ENCODE measurements at places on chromosomes 5 and 9. TPM values are rescaled to one million over a fixed set of nuclear protein-coding genes. Genes with fewer than 3 reads are reported as not detected.

DNA sequence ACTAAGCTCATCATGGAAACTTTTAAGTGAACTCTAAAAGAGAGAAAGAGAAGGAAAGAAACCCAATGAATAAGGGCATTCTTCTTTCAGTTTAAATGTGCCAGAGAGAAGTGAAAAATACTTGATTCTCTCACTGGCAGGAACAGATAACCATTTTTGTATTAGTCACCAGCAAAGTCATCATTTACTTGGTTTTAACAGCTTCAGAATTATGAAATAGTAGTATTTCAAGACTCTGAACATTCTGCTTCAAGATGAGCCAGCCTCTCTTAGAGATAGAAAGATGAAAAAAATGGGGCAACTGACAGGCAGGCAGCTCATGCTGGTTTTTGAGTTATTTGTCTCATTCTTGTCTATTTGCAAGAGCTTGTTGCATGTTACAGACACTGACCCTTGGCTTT lies 103.5 kb downstream of the GCNT1 start:
- DNase-seq, result no peak
- H3K4me1 ChIP-seq, result no peaks in the 10 kb centered on the region
- no peak overlapping the region for H3K27ac ChIP-seq
- H3K36me3 ChIP-seq, result no peaks in the 10 kb centered on the region

DNA sequence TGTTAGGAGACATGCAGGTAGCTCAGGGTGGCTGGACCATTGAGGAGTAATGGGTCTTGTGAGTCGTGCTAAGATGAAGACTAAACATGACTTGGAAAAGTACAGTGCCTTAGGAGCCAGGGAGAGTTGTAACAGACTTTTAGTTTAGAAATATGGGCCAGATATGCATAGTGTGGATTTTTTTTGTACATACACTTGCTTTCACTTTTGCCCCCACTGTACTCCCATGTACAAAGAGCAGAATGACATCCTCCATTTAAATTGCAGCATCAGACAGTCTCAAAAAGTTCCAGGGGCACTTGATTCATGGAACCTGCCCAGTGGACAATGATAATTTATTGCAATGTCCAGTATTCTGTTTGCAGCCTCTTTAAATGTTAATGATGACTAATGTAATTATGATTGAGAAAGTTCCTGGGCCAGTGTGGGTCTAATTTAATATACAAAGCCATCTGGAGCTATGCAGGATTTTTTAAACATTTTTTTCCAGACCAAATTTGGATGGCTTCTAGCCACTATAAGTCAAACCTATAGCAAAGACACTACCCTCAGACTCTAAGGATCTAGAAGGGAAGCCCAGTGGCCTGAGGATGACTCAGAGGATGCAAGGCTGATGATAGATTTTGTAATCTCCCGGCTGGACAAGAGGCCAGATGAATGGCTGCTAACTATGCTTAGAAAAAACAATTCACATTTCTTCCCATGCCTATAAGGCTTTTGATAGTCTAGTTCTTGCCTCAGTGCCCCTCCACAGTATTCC lies 80.1 kb downstream of the TRPC7 start:
- peaks cover 2% of the 10 kb centered on the region for H3K27me3 ChIP-seq
- H3K4me1 ChIP-seq, result no peaks in the 10 kb centered on the region
- DNase-seq, result no peak

GRCh38 chr5:100273846-100274580 lies 261.2 kb upstream of the FAM174A start:
- no peak overlapping the region for H3K27ac ChIP-seq
- no peaks in the 10 kb centered on the region for H3K4me1 ChIP-seq
- no peak overlapping the region for H3K4me3 ChIP-seq
- H3K27me3 ChIP-seq, result no peaks in the 10 kb centered on the region
- no peaks in the 10 kb centered on the region for H3K36me3 ChIP-seq

The HNRNPAB gene
- total RNA-seq, result 286 TPM

DNA sequence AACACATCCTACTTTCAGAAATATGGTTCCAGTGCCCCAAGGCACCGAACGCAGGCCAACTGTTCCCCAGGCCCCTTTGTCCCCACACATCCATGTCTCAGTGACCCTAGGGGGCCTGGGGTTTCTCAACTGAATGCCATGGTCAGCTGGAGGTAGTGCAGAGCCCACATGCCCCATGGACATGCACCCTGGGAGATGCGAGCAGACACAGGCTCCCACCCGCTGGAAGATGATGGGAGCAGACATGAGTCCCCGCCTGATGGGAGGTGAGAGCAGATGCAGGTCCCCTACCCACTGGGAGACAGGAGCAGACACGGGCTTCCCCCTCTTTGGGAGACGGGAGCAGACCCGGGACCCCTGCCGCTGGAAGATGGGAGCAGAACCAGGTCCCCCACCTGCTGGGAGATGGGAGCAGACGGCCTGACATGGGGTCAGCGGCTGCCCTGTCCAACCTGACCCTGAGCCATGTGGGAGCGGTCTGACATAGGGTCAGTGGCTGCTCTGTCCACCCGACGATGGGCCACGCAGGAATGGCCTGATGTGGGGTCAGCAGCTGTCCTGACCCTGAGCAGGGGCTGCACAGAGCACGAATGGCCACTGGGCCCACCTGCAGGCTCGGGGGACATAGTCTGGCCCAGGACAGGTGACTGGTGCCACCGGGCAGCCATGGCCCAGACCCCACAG lies 18.4 kb downstream of the ZDHHC11B start:
- no peak for DNase-seq
- no peaks in the 10 kb centered on the region for H3K27me3 ChIP-seq
- H3K27ac ChIP-seq, result no peak overlapping the region
- H3K4me3 ChIP-seq, result no peak overlapping the region

DNA sequence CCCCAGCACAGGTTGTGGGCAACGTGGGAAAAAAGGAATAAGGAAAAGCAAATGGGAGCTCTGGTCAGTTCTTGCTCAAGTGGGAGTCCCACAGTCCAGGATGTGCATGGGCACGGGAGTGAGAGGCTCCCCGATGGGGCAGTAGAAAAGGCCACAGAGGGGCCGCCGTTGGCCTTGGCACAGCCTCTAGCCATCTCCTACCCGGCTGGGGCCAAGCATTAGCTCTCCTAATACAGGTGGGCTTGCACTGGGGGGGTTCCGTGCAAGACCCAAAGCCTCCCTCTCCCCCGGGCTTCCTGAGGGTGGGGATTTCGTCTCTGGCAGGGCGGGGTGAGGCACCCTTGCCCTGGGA lies 212.2 kb upstream of the MVB12B start:
- no peaks in the 10 kb centered on the region for H3K27me3 ChIP-seq
- no peaks in the 10 kb centered on the region for H3K4me1 ChIP-seq

DNA sequence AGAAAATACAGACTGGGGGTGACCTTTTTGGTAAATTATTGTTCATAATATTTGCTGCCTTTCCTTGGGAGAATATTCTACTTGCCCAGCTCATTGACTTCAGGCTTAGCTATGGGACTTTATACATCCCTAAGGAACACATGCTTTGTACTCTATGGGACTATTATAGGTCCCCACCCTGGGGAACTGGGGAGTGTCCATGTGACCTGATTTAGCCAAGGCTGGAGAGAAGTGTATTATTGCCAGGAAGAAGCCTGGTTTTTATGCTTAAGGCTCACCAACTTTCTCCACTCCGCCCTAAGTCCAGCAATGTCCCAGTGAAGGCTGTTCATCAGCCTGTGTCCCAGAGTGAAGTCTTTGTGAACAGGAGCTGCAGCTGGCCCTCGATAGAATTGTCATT lies 16.6 kb upstream of the DRD1 start:
- H3K27me3 ChIP-seq, result no peaks in the 10 kb centered on the region
- H3K4me3 ChIP-seq, result no peak overlapping the region
- DNase-seq, result no peak

DNA sequence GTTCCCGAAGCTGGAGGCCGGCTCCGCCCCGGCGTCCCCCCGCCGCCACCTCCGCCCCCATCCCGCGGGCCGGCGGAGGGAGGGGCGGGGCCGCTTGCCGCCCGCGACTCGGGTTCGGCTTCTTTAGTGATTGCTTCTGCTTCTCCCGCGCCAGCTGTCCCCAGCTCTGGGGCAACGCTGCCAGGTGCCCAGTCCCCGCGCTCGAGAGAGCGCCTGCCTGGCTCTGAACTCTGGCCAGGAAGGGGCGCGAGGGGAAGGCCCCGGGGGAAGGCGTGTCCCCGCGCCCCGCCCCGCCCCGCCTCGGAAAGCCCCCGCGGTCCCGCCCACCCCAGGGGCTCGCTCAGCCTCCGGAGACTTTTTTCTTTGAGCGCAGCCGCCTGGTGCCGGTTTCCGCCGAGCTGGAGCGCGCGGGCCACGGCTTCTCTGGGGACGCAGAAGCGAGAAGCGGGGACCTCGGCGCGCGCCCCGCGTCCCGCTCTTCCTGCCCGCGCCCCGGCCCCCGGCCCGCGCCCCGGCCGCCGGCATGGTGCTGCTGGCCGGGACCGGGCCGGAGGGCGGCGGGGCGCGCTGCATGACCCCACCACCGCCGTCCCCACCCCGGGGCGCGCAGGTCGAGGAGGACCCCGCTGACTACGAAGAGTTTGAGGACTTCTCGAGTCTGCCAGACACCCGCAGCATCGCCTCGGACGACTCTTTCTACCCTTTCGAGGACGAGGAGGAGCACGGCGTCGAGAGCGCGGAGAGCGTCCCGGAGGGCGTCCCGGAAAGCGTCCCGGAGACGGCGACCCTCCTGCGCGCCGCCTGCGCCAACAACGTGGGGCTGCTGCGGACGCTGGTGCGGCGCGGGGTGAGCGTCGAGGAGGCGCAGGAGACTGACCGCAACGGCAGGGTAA lies at the start of gene ANKRD33B:
TSS of gene ANKRD33B (plus strand) at position 126 of the 893 bp plus-strand sequence. CDS start at position 524, 398 bp downstream.
- no peaks in the 10 kb centered on the region for H3K27me3 ChIP-seq
- peaks cover 50% of the 10 kb centered on the region for H3K4me1 ChIP-seq
- DNase-seq, result peak; percentile 86
- no peaks in the 10 kb centered on the region for H3K36me3 ChIP-seq
- H3K4me3 ChIP-seq, result peak within 1 kb of the TSS; percentile 77

Data from Caco-2 (cell line).